ENCODE measurements at places on chromosomes 5 and 9.

DNA sequence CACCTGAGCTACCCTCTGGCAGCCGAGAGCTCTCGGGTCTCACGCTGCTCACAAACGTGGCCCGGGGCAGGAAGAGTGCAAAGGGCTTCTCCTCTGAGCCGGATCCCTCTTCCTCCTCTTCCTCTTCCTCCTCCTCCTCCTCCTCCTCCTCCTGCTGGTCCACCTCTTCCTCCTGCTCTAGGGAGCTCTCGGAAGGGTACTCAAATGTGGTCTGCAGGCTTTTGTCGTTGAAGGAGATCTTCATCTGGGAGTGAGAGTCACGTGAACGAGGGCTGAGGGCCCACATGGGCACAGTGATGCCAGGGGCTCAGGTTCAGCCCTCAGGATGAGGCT is 3.9 kb downstream of the SSNA1 start:
- DNase-seq, result no peak

- no peak for DNase-seq
These were observed 143.1 kb downstream of the ACTBL2 start for GRCh38 chr5:57339521-57339920.

- no peak for DNase-seq
These were observed 576.5 kb upstream of the EDIL3 start for GRCh38 chr5:84961193-84961592.

- no peak for DNase-seq
These were observed 90.2 kb upstream of the TAS2R1 start for GRCh38 chr5:9720361-9720760.

GRCh38 chr9:95434116-95435073 is 82.4 kb downstream of the PTCH1 start:
- no peak for DNase-seq

GRCh38 chr9:86867804-86868313 is 79.4 kb downstream of the GAS1 start:
- no peak for DNase-seq

DNA sequence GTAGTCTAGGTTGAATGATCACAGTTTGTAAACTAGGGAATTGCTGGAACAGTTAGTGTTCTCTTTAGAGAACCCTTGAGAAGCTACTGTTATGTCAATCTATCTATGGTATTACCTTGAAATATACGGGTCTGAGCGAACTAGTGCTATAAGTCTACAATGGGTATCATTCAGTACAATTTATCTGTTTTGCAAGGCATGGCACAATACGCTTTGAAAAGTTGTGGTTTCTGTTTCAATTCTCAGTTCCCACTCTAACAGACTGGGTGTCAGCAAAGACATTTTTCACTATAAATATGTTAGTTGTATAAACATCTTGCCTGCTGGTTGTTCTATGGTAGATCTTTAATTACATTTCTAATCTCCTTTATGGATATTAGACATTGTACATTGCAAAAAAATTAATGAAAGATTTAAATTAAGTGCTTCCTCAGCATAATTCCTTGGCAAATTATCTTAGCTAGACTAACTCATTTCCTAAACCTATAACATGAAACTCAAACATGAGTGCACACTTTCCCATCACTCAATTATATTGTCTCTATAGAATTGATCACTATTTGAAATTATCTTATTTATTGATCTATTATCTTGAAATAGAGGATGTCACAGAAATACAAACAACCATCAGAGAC is 24.9 kb upstream of the SLCO6A1 start:
- DNase-seq, result no peak

GRCh38 chr5:96297867-96298266 is 135.2 kb downstream of the PCSK1 start:
- no peak for DNase-seq

DNA sequence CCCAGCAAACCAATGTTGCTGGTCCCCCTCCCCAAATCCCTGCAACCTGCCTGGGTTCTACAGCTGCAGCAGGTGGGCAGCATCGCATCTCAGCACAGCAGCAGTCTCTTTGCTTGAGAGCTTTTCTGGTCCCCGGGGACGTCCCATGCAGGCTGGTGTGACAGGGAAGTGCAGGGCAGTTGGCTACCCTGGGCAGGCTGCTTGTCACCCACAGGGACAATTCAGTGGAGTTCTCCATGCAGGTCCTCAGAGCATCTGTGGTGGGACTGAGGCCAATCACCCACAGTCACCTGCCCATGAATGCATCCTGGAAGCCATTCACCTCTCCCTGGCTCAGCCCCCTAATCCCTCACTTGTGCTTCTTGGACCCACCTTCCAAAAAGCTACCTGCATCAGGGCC is 43.9 kb upstream of the SEMA4D start:
- DNase-seq, result no peak

- DNase-seq, result no peak
These were observed 757 bp upstream of the CCDC192 start for GRCh38 chr5:127702434-127702833.

- DNase-seq, result no peak
These were observed 174.2 kb upstream of the TBC1D2 start for GRCh38 chr9:98429613-98430012.

GRCh38 chr5:96150007-96150406 is 188.4 kb upstream of the ELL2 start:
- no peak for DNase-seq

DNA sequence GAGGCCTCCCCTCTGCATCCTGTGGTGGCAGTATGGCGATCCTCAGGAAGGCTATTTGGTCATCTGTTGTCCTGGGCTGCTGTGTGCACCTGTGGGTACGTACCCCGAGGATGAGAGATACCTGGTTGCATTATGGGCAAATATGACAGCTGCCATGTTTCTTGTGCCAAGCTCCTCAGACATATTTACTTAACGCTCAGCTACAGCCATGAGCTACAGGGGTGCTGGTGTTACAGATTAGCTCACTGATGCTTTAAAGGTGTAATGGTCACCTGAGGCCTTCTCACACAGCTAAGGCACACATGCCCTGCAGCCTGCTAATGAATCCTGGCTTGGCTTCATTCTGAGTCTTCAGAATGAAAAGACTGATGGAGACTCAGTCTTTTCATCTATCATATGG is 12.0 kb downstream of the NDST1 start:
- DNase-seq, result no peak

DNA sequence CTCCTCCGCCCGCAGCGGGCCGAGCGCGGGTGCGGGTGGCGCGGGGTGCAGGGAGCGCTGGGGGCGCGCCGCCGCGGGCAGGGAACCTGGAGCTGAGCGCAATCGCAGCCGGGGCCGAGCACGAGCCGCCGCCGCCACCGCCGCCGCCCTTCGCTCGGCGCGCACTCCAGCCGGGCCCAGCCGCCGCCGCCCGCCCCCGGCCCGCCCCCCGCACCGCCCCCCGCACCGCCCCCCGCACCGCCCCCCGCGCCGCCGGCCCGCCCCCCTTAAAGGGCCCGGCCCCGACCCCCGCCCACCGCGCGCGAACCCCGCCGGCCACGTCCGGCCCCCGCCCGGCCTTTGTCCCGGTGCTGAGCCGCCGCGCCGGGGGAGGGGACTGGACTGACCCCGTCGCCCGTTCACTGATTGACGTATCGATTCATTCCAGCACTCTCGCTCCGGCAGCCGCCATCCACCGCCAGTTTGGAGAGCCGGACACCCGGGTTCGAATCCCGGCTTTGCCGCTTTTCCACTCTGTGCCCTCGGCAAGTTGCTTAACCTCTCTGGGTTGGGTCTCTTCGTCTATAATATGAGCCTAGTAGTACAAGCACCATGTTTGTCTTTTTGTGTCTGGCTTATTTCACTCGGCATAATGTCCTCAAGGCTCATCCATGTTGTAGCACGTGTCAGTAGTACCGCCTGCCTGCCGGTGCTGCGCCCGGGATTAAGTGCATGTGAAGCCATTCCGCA is at the start of gene SH3PXD2B:
SH3PXD2B (minus strand) TSS at position 168 of the 729 bp plus-strand sequence. CDS start 173 bp downstream, outside the sequence.
- DNase-seq, result peak; percentile 64
